T-helper 2 cell (primary cell): ENCODE measurements at places on chromosomes 4 and X.

- DNase-seq, result no peak
Measured at GRCh38 chrX:14064626-14065432, 35.1 kb upstream of the GEMIN8 start.

GRCh38 chr4:187744911-187745310 is 250.7 kb upstream of the ZFP42 start:
- DNase-seq, result no peak

GRCh38 chr4:89369581-89369980 is 62.0 kb upstream of the GPRIN3 start:
- no peak for DNase-seq

- DNase-seq, result no peak
Measured at GRCh38 chrX:148871422-148872160, 371.2 kb downstream of the AFF2 start.

DNA sequence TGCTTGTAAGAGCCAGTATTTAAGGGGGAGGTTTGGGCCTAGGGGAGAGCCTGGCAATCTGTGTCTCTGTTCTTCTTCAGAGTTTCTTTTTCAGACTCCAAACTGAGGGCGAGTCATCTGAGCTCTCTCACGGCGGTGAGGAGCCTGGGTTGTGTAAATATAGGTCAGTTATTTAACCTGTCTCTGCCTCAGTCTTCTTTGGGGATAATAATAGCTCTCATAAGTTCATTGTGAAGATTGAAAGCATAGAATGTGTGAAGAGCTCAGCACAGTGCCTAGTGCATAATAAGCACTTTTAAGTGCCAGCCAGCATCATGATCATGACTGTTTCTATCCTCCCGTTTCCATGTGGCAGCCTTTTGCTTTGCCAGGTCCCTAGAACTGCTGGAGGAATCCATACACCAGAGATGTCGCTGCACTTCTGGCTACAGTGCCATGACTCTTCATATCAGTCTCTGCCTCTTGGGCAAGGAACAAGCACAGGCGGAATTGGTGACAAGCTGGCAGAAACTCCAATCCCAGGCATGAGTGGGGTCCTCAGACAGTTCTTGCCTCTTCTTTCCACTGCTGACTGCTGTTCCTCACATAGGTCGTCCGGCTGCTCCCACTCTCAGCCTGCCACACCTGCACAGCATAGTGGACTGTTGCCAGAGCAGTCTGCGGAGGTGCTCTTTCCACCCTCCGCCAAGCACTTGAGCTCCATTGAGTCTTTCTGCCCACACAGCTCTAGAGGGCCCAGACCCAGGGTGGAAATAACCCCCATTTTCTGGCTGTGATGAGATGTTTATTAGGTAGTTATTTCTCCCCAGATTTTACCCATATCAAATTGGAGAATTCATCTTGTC is 103.7 kb upstream of the MAML3 start:
- DNase-seq, result no peak

DNA sequence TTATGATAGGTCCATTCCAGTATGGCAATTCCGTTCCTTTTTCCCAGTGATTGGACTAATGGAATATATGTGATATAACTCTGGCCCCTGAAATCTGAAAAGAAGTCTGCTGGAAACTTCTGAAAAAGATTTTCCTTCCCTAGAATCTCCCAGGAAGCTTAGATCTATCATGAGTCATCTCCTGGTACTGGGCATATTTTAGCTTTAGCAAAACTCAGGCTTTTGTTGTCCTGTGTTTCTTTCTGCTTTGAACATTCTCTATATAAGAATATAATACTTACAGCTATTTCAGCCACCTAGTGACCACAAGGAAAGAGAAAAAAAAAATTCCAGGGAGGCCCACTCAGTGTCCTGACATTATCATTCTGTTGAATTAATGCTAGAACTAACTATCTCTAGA is 597.2 kb upstream of the GRIA3 start:
- no peak for DNase-seq

DNA sequence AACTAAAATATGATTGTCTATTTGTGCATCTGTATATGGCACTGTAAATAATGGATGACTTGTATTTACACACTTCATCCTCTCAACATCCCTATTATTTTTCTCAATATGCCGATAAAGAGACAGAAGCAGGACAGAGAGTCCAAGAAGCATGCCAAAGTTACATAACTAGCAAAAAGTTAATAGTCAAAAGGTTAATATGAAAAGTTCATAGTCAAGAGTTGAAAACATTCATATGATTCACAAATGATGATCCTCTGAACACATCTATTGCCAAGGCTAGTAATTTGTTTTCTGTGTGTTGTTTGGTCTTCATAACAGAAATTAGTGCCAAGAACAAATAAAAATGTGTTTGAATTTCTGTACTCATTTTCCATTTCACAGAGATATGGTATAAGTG is 231.0 kb downstream of the ADAMTS3 start:
- no peak for DNase-seq
